ENCODE measurements at places on chromosomes 1 and 21.

GRCh38 chr1:55230659-55231058, 15.5 kb upstream of the USP24 start:
- no peaks in the 10 kb centered on the region for H3K27me3 ChIP-seq
- peaks cover 8% of the 10 kb centered on the region for H3K4me1 ChIP-seq
- no peak for DNase-seq

- no peak overlapping the region for H3K27ac ChIP-seq
- H3K27me3 ChIP-seq = no peaks in the 10 kb centered on the region
Observed at GRCh38 chr21:33089395-33090119, 19.6 kb downstream of the OLIG1 start.

- H3K4me1 ChIP-seq = no peaks in the 10 kb centered on the region
- H3K27ac ChIP-seq = peak overlapping the region; percentile 58
- DNase-seq = peak; percentile 82
- no peaks in the 10 kb centered on the region for H3K27me3 ChIP-seq
- H3K36me3 ChIP-seq = no peaks in the 10 kb centered on the region
Observed at GRCh38 chr1:224497714-224498573, 63.3 kb upstream of the WDR26 start.

- H3K4me1 ChIP-seq = no peaks in the 10 kb centered on the region
- no peak for DNase-seq
- H3K4me3 ChIP-seq = no peak overlapping the region
- no peaks in the 10 kb centered on the region for H3K27me3 ChIP-seq
Observed at GRCh38 chr1:76142771-76143540, 68.4 kb downstream of the ST6GALNAC3 start.

- H3K27me3 ChIP-seq = no peaks in the 10 kb centered on the region
- H3K4me3 ChIP-seq = no peak overlapping the region
- H3K36me3 ChIP-seq = no peaks in the 10 kb centered on the region
- no peak overlapping the region for H3K27ac ChIP-seq
- DNase-seq = no peak
Observed at GRCh38 chr1:44237721-44238457, 24.6 kb downstream of the DMAP1 start.

GRCh38 chr1:150708595-150708994, 11.6 kb upstream of the GOLPH3L start:
- DNase-seq = no peak
- no peak overlapping the region for H3K4me3 ChIP-seq
- no peak overlapping the region for H3K27ac ChIP-seq
- no peaks in the 10 kb centered on the region for H3K27me3 ChIP-seq
- H3K4me1 ChIP-seq = no peaks in the 10 kb centered on the region

GRCh38 chr1:198316546-198317100, 159.8 kb downstream of the NEK7 start:
- H3K4me1 ChIP-seq = no peaks in the 10 kb centered on the region
- peaks cover 6% of the 10 kb centered on the region for H3K36me3 ChIP-seq
- H3K4me3 ChIP-seq = no peak overlapping the region
- DNase-seq = no peak
